Osteocyte (in vitro differentiated cells): ENCODE measurements at places on chromosomes 1 and 21. TPM values are rescaled to one million over a fixed set of nuclear protein-coding genes. Genes with fewer than 3 reads are reported as not detected.
A peak's percentile ranks its signal among the peaks of the same experiment; 100 is the strongest.

DNA sequence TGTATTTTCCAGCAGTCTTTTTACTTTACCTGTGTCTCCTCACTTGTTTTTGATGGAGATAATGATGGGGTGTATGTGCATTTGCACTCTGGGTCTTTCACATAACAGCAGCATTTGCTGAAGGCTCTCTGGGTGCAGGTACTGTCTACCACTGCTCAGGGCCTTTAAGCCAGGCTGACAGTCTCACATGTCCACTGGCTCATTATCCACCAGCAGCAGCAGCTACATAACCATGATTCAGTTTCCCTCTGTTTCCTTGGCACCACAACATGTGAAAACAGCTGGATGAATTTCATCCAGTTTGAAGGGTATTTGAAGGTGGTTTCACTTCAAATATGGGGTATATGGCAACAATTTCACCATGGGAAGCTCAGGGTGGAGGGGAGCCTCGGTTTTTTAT is 41.2 kb upstream of the ROR1 start:
- H3K36me3 ChIP-seq: peaks cover 12% of the 10 kb centered on the region
- no peaks in the 10 kb centered on the region for H3K27me3 ChIP-seq
- DNase-seq: no peak
- peaks cover 27% of the 10 kb centered on the region for H3K4me1 ChIP-seq
- no peak overlapping the region for H3K4me3 ChIP-seq

DNA sequence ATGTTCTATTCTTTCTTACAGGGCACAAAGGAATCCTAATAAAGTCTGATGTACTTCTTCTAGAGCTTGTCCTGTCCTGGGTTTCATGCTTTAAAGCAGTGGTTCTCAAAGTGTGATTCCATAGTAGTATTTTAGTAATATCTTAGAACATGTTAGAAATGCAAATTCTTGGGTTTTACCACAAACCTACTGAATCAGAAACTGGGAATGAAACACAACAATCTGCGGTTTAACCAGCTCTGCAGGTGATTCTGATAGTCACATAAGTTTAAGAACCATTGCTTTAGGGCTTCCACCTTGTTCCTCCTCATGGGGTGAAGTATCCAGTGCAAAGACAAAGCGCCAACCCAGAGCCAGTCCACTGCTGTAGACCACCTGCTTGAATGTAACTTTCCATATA is 41.1 kb downstream of the NGF start:
- no peak overlapping the region for H3K27ac ChIP-seq
- peaks cover 47% of the 10 kb centered on the region for H3K4me1 ChIP-seq
- H3K4me3 ChIP-seq: no peak overlapping the region
- peaks cover 21% of the 10 kb centered on the region for H3K36me3 ChIP-seq
- no peaks in the 10 kb centered on the region for H3K27me3 ChIP-seq

GRCh38 chr1:84155517-84155916 is 11.4 kb downstream of the PRKACB start:
- no peaks in the 10 kb centered on the region for H3K27me3 ChIP-seq
- no peak overlapping the region for H3K4me3 ChIP-seq
- peaks cover 11% of the 10 kb centered on the region for H3K4me1 ChIP-seq
- H3K36me3 ChIP-seq: peaks cover 4% of the 10 kb centered on the region
- DNase-seq: no peak
- no peak overlapping the region for H3K27ac ChIP-seq

GRCh38 chr1:219514728-219515127 is 98.2 kb downstream of the ZC3H11B start:
- no peak overlapping the region for H3K27ac ChIP-seq
- no peaks in the 10 kb centered on the region for H3K4me1 ChIP-seq
- DNase-seq: no peak
- no peaks in the 10 kb centered on the region for H3K27me3 ChIP-seq

- no peak overlapping the region for H3K4me3 ChIP-seq
- no peak overlapping the region for H3K27ac ChIP-seq
- peaks cover 28% of the 10 kb centered on the region for H3K36me3 ChIP-seq
- peaks cover 3% of the 10 kb centered on the region for H3K4me1 ChIP-seq
Observed at GRCh38 chr1:230265200-230266115, 160.7 kb downstream of the PGBD5 start.

GRCh38 chr1:41621791-41622190 is 137.3 kb upstream of the EDN2 start:
- H3K4me3 ChIP-seq: no peak overlapping the region
- peaks cover 34% of the 10 kb centered on the region for H3K4me1 ChIP-seq

DNA sequence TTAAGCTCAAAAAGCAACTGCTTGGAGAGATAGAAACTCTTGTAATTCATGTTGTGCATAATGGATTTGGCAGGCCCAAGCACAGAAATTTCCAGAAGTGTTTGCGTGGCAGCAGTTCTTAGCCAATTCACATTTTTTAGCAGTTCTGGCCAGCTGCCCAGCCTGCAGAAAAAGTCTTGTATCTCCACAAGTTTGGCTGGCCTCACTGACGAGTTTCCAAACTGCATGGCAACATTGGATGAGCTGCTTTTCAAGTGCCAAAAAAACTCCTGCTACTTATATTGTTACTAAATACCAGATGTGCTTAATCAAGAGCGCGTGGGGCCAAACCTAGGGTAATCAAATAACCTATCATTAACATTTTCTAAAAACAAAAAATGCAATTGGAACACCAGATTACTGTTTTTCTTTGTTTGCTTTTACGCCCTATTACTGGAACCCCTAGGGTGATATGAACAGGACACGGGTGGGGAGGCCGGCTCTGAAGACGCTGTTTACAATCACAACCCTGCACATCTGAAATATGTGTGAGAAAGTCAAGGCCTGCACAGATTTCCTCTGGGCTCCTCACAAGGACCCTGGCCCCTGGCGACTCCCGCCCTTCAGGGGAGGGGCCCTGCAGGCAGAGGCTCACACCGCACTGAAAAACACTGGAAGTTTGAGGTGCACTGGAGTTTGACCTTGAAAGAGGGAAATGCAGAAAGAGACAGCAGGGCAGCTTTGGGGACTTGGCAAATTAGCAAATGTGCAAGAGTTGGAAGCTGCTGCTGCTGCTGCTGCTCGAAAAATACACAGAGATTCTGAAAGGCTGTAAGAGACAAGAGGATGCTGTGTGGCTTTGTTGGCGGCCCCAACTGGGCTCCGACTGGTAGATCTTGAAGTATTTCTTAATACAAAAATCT is 55.2 kb upstream of the TARBP1 start:
- H3K36me3 ChIP-seq: no peaks in the 10 kb centered on the region
- peak overlapping the region; percentile 21 for H3K4me3 ChIP-seq
- no peaks in the 10 kb centered on the region for H3K27me3 ChIP-seq
- peaks cover 63% of the 10 kb centered on the region for H3K4me1 ChIP-seq
- H3K27ac ChIP-seq: peak overlapping the region; percentile 96

DNA sequence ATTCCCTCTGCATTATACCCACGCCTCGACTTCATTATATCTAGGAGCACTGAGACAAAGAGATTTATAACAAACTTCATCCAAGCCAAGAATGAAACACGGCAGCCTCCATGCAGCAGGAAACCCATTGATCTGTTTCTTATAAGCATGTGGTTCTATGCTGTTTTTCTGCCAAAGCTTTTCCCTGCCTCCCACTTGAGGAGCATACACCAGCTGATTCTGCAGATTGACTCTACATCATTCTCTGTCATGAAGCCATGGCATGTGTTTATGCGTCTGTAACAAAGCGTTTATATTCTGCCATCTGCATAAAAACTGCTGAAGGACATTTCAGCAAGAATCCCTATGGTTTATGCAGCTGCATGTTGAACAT is 102.0 kb downstream of the CYYR1 start:
- no peak overlapping the region for H3K27ac ChIP-seq
- no peak for DNase-seq
- H3K4me3 ChIP-seq: no peak overlapping the region
- H3K36me3 ChIP-seq: peaks cover 2% of the 10 kb centered on the region
- H3K4me1 ChIP-seq: no peaks in the 10 kb centered on the region
- H3K27me3 ChIP-seq: no peaks in the 10 kb centered on the region

The ACKR1 gene
- total RNA-seq: not detected in 2 replicates

The LCK gene
- not detected in 2 replicates for total RNA-seq

The SYPL2 gene
- total RNA-seq: 0.59 and 1.1 TPM in 2 replicates

The PROK1 gene
- total RNA-seq: not detected in 2 replicates

The CRYBG2 gene
- not detected in 2 replicates for total RNA-seq

The RUNX3 gene
- total RNA-seq: not detected in 2 replicates
